Hypothalamus (tissue), 51 donors: ENCODE measurements at places on chromosomes 2 and 18.

GRCh38 chr2:13558368-13558767, 841.6 kb downstream of the TRIB2 start:
- DNase-seq, result no peak

DNA sequence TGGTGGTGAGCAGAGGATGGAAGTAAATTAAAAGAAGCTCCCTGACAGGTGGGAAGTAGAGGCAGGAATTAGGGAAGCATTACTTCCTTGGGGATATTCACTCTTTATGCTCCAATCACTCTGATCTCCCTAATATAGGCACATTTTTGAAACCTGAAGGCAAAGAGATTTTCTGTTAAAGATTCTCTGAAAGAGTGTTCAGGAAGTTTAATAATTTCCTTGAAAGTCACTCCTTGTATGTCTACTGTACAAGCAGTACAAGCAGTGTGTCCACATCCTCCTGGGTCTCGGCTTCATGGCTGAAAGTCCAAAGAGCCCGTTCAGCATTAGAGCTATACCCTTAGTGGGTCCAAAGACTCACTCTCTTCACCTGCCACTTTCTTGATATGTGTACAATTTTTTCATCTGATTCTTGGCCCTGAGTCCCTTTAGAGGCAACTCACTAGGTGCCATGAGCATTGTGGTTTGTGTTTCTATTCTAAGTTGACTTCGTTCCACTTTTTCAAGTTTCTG, 60.2 kb downstream of the AAK1 start:
- DNase-seq, result no peak

- DNase-seq, result no peak
These were observed 7.7 kb upstream of the SP140L start for GRCh38 chr2:230319211-230319862.

- no peak for DNase-seq
These were observed 75.6 kb downstream of the TMEM247 start for GRCh38 chr2:46555011-46555410.

GRCh38 chr2:189175869-189176433, 3.6 kb downstream of the COL5A2 start:
- DNase-seq, result no peak

- no peak for DNase-seq
These were observed 63.6 kb downstream of the CLHC1 start for GRCh38 chr2:55168221-55169154.

DNA sequence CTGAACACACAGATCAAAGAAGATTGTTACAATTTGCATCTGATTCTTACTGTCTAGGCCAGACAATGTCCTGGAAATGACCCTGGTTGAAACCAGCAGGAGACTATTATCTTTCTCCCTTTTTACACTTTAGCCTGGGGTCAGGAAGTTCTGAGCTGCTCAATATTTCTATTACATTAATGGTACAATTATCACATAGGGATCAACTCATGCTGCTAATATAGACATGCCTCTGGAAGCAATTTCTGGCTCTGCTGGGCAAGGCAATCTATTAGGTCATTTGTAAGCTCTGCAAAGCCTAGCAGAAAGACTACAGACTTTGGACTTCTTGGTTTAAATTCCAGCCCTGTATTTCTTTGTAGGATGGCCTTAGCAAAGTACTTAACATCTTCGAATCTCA, 205.3 kb downstream of the LRP1B start:
- DNase-seq, result no peak

GRCh38 chr2:64207573-64207972, 63.4 kb upstream of the PELI1 start:
- no peak for DNase-seq

- no peak for DNase-seq
These were observed 768.2 kb downstream of the NRXN1 start for GRCh38 chr2:50263728-50264127.

GRCh38 chr2:12987246-12987645, 270.5 kb downstream of the TRIB2 start:
- DNase-seq, result no peak

DNA sequence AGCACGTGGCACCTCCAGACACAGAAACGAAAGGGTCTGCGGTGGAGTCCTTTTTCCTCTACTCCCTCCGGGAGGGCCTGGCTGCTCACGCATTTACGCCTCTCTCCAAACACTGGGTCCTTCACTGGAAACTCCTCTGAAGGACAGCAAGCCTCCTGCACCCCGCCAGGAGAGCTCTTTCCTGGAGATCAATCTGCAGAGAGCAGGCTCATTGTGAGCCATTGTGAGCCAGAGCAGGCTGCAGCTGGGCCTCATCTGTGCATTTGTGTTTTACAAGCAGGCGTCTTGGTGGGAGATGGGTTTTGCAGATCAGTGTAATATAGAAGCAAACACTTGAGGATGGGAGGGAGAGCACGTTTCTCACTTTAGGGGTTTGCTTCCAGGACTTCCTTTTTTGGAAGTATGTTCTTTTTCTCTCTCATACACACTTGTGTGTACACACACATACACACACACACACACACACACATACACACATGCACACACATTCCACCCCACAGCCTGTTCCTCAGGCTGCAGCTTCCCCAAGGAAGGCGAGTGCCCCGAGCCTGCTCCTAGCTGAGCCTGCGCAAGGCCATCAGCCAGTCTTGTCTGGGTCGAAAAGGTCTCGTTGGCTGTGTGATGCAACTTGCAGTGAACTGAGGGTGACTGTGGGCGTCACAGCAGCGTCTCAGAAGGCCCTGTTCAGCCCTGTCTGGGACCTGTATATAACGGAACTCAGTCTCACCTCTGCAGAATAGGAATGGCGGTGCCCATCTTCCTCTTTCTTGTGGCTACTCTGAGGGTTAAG, 163.5 kb downstream of the GLI2 start:
- DNase-seq, result no peak

GRCh38 chr2:156356014-156356754, 23.7 kb upstream of the NR4A2 start:
- no peak for DNase-seq

- no peak for DNase-seq
These were observed 5.2 kb downstream of the RTTN start for GRCh38 chr18:70200286-70200685.
